Stimulated activated CD8-positive, alpha-beta memory T cell treated with anti-CD3 and anti-CD28 coated beads, Interleukin-15, amount 100 ng/mL, for 1 hour (primary cell): ENCODE measurements at places on chromosomes 3 and 15.

DNA sequence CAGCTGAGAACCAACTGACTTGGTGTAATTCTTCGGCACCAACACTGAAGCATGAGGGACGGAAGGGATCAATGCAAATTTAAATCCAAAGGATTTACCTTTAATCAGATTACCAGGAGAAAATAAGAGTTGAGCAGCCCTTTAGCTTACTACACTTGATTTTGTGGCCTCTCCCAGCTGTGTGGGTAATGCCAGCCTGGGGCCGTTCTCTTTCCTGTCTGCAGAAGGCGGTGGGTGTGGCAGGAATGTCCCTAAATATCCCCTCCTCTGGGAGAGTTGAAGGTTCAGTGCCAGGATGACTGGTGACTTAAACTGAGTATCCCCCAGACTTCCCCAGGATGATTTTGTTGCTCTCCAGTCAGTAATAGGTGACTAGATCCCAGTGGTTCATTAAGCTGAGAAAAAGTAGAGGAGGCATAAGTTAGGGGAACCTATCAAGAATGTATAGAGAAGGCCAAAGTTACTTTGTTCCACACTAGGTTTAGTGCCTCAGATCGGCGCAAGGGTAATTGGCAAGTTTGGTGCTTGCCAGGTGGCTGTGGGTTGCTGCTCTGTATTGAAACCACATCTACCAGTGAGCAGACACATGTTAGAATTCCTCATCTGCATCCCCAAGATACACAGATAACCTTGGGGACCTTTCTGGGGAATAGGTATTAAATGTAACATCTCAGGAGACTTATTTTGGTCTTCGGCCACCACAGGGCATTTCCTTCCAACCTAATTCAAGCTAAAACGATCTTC lies 23.1 kb downstream of the MAPKBP1 start:
- DNase-seq: no peak

DNA sequence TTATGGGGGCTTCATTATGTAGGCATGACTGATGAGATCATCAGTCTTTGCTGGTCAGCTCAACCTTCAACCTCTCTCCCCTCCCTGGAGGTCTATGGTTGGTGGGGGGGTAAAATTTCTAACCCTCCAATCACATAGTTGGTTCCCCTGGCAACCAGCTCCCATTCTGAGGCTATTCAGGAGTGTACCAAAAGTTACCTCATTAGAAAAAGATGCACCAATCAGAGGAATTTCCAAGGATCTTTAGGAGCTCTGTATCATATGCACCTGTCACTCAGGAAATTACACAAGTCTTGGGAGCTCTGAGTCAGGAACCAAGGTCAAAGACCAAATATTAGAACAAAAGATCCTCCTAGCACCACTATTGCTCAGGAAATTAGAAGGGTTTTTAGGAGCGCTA lies 21.4 kb upstream of the LEO1 start:
- DNase-seq: no peak

DNA sequence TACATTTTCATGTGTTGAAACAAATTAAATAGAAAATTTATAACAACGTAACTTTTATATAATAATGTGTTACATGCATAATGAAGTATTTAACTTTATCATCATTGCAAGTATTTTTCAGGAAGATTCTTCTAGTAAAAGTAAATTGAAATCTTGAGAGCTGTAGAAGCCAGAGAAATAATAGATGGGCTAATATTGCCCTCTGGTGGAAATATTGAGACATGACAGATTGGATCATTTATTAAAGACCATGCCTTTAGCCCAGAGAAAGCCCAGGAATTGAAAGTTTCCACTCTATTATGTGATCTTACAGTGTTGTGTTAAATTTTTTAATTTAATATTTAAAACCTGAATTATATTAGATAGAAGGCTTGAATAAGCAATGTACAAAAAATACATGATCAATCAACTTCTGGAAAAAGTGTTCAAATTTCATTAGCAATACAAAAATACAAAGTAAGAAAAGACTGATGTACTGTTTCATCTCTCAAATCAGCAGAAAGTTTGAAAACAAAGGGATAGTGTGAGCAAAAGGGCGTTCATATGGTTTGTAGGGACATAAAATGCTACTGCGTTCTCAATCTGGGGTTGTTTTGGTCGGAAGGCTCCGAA lies 52.7 kb upstream of the SPTSSB start:
- DNase-seq: no peak

DNA sequence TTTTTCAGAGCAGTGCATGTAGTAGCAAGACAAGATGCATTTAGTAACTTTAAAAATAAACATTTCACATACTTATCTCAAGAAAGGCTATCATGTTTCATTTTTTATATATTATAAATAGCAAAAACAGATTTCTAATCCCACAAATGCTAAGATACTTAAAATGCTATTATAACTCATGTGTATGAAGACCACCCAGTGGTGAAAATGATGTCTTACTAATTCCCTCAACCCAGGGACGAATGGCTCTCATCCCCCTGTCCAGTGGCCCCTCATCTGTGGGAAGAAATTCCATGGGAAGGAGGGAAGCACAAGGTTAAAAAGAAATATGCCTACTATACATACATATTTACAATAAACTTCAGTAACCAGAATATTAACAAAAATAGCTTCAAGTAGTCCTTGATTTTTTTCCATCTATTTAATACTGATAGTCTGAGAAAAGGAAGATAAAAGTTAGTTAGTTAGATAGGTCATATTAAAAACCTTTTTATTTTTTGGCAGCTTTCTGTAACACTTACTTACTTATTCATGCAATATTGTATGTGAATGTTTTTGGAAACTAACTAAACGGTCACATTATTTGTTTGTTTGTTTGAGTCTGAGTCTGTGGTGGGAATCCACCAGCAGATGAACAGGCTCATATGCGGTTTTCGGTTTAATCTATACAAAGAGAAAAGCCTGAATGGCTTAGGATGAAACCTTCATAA lies 14.8 kb downstream of the NR2E3 start:
- DNase-seq: no peak

DNA sequence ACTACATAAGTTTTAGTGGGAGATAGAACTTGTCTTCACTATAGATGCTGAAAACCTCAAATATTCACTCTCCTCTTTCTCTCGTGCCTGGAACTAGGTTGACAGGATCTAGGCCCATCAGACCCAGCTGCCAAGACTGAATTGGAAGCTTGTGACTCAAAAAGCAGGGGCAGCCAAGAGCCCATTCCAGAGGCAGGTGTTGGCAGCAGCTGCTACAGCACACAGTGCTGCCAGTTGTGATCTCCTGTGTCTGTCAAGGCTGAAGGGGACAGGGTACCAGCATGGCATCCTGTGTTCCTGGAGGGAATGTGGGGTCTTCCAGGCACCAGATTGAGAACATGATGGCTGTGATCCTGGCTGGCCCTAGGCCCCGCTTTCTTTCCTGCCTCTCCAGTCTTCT lies 92.5 kb upstream of the MB21D2 start:
- no peak for DNase-seq

DNA sequence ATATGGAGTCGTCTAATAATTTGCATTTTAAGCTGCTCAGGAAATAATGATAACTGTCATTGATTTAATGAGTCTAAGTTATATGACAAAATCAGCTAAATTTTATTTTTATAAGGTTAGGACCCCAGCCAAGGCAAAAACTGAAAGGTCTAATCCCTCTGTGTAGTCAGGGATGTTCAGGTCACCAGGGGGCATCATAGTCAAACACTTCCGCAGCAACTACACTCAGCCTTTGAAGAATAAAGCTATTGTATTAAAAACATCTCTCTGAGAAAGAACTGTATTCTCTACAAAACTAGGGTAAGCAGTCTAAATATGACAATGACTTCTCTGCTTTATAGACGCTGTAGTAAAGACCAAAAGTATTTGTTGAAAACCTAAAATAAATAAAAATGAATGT lies 15.0 kb downstream of the INTS14 start:
- DNase-seq: no peak

DNA sequence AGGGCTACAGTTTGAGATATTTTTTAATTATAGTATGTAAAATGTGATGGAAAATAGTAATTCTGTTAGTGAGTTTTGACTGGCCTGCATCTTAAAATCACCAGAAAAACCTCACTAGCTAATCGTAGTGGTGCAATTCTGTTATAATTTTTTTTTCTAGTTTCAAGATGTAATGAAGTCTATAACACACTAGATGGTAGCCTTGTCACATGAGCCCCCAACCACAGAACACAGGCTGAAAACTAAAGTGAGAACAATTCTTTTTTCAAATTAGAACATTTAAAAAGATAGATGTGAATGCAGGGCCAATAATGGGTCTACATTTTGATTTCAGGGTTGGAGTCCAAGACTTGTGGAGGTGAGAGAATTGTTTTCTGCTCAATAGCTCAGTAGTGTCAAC lies 83.3 kb upstream of the KCNH8 start:
- DNase-seq: no peak

DNA sequence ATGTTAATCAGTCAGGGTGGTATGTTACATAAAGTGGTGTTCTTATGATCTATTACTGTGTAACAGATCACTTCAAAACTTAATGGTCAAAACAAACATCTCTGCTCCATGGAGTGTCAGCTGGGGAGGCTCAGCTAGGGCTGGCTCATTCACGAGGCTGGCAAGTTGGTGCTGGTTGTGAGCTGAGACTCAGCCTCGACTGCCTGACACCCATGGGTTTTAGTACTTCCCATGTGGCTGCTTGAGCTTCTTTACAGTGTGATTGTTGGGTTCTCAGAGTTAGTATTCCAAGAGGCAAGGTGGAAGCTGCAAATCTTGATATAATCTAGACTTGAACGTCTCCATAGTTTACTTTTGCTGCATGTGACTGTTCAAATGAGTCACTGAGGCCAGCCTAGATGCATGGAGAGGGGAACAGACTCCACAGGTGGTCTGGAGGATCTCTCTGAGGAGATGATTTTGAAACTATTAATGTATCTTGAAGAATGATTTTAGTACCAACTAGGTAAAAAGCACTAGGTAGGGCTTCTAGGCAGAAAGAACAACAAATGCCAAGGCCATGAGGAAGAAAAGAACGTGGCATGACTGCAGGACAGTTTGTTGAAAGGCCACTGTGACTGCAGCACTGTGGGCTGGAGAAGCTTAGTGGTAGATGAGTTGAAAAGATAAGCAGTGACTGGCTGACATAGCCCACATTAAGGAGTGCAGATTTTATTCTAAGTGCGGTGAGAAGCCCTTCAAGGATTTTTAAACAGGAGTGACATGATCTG lies 281.1 kb upstream of the PROK2 start:
- no peak for DNase-seq

GRCh38 chr3:83956431-83956830 lies 1002.4 kb upstream of the CADM2 start:
- no peak for DNase-seq

DNA sequence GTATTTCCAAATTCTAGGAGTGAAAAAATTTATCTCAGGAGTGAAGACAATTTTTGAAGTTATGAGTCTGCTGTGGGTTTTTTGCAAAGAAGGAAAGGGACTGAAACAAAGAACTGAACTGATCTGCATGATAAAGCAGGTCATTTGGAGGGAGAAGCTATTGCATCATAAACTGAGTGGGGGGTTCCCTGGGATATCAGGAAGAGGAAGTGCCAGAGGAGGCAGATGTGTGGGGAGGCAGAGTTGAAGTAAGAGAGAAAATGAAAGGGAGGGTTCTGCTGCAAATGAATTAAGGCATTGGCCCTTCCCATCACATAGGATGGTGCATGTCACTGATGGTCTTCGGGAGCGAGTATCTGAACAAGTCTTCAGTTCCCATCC lies 379.2 kb downstream of the VPS13C start:
- no peak for DNase-seq

DNA sequence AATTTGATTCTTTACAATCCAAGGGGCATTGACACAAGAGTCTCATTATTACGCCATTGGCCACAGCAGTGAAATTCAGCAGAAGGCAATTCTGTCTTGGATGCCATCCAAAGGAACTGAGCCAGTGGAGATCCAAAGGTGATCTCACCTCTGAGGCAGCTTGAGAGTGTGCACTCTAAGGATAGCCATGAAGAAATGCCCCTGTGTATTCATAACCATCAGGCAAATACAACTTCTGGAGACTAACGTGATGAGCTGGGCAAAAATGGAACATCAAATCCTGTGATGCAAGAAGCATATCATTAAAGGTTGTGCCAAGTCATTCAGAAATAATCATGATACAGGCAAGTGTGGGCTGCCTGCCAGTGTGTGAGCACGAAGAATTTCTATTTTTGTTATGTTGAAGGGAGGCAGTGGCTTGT lies 41.4 kb downstream of the ROBO2 start:
- DNase-seq: no peak

- DNase-seq: no peak
Measured at GRCh38 chr3:4038351-4038750, 239.1 kb downstream of the LRRN1 start.

DNA sequence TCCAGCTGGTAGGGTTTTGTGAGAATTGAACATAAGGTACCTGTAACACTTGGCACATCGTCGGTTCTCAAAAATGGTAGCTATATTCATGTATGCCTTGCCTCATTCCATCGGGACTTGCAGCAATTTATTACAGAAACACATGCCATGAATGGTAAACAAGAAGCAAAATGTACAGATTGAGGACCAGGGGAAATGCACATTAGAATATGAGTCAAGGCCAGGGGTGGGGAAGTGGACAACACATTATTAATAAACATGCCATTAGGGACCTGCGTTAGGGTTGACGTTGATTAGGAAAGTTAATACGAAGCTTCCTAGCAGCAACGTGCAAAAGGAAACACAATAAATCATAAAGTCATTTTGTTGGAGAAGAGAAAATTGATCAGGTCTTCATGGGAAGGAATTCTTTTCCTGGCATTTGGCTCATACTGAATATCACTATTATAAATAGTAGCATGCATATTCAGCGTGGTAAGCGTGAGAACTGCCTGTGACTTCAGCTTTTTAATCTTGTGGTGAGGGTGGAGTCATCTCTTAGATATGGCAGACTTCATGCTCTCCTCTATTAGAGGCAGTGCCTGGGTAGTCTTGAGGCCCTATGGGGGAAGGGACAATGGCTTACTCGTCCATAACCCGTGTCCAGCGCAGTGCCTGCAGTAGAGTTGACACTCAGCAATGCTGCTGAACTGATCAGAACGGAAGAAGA lies 184.9 kb downstream of the SV2B start:
- no peak for DNase-seq

DNA sequence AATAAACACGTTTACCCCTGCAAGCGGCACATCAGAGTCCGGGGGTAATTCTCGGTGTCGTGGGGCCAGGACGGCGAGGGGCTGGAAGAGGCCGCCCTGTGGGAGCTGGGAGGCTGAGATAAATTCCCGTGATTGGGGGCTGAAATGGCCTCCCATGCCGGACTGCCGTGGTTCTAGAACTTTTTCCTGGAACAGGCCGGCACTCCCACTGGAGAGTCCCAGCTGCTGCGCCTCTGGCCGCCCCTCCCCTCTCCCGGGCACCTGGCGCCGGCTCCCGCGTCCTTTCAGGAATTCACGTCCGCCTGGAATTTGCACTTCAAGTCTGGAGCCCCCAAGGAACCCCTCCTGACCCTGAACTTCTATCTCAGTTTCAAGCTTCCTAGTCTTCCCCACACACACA lies 10.8 kb upstream of the LRRC2 start:
- DNase-seq: no peak

GRCh38 chr3:71564361-71564760 lies 19.2 kb downstream of the FOXP1 start:
- no peak for DNase-seq

GRCh38 chr3:42670670-42671069 lies 14.7 kb upstream of the KLHL40 start:
- no peak for DNase-seq

- DNase-seq: no peak
Measured at GRCh38 chr3:14799146-14799545, 19.6 kb upstream of the FGD5 start.
